ENCODE measurements at places on chromosomes 11 and 22. TPM values are rescaled to one million over a fixed set of nuclear protein-coding genes. Genes with fewer than 3 reads are reported as not detected.

GRCh38 chr11:122931510-122931909, 49.0 kb downstream of the JHY start:
- DNase-seq = no peak

DNA sequence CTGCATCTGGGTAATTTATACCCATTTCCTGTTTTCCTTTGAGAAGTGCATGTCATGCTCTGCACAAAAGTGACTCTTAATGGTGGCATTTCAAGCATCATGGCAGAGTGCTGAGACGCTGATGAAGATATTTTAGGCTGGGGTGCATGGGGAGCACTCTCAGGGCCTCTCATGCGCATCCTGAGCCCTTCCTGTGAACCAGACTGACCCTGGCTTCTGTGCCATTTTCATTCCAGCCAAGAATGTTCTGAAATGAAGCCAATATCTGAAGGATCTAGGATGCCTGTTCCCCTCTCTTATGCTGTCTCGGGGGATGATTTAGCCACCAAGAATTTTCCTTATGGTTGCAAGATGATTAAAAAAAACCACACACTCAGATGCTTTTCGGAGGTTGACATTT, 61.5 kb downstream of the MIAT start:
- DNase-seq = no peak

Gene DKK3
- 515 TPM for total RNA-seq

Gene SERPIND1
- not detected for total RNA-seq

DNA sequence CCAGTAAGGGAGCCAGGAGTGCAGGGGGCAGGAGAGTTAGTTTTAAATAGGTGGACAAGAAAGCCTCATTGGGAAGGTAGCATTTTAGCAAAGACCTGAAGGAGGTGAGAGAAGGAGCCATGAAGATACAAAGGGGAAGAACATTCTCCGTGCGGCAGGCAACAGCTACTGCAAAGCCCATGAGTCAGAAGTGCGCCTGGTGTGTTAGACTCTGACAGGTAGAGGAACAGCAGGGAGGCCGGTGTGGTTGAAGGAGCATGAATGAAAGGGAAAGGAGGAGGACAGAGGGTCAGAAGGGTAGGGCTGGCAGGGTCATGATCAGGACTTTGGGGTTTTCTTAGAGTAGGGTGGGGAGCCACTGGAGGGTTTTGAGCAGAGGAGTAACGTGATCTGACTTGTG, 34.5 kb upstream of the PAMR1 start:
- DNase-seq = no peak

Gene OR4C6
- total RNA-seq = not detected

DNA sequence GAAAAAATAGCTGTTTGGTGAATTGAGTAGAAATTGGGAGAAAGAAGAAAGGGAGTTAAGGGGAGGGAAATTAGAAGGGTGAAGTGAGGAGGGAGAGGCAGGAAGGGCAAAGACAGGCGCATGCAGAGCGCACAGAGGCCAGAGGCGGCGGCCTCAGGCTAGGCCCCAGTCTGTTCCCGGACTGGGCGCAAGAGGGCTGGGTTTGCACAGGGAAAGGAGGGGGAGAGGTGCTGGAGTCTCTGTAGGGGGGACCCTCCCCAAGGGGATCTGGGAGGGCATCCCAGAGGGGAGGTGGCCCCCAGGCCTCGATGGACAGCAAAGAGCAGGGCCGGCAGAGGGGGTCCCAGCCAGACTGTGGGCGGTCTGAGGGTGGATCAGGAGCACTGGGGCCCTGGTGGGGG, 1.3 kb upstream of the FLRT1 start:
- no peak for DNase-seq

DNA sequence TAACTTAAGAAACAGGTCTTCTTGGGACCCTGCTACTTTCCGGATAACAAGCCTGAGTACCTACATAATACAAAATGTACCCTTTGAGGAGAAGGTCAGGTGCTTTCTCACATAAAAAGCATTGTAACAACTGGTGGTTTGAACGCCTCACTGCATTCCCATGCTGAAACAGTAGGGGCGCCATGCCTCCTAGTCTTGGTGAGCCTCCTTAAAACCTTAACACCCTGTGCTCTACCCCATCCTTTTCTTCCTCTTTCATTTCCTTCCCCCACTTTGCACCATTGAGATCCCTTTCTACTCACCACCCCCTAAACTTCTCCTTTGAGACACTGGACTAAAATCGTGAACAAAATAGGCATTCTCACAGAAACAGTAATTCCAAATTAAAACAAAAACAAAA, 729.3 kb downstream of the NTM start:
- no peak for DNase-seq

DNA sequence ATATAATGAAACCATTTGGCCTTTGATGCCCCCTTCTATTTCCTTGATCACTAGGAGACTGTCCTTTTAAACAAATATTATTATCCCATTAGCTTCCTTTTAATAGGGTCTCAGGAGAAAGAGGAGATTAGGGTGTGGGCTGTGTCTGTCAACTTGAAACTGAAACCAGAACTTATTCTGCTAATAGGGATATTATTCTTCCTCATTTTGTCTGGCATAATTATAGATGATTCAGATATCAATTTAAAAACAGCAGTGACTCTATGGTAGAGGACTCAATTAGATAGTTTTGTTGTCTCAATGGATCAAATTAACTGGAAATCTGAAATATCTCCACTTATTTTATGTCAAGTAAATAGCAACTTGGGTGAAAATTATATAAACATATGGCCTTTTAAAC, 584.9 kb upstream of the CCDC90B start:
- DNase-seq = no peak

Gene OVCH2
- not detected for total RNA-seq

DNA sequence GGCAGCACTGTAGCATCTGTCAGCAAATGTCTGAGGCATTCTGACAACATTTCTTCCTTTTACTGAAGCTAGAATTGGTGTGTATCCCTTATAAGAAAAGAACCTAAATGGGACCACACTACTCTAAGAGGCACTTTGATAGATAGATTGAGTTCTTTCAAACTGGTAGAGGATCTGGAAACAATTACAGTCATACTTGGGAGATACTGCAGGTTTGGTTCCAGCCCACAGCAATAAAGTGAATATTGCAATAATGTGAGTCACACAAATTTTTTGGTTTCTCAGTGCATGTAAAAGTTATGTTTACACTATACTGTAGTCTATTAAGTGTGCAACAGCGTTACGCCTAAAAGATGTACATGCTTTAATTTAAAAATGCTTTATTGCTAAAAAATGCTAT, 96.9 kb downstream of the SBF2 start:
- no peak for DNase-seq

DNA sequence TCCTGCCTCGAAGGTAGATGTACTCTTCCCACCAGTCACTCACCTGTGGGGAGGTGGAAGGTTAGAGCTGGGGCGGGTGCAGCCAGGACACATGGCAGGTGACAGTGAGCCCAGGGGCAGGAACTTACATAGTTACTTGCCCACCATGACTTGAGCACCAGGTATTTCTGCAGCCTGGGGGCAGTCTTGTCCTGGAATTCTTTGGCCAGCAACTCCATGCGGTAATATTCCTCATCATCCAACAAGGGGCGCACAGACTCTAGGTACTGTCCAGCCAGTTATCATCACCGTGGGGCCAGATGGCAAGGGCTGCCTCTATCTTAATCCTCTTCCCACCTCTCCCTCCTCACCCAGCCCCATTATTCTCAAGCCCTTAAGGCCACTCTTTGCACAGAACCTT, 2.2 kb downstream of the CPT1B start:
- no peak for DNase-seq

GRCh38 chr22:46533070-46533833, 4.2 kb downstream of the CELSR1 start:
- DNase-seq = no peak

Gene SMIM38
- 0.11 TPM for total RNA-seq

GRCh38 chr11:21396342-21397008, 727.1 kb downstream of the NELL1 start:
- DNase-seq = no peak

GRCh38 chr22:49735901-49736421, 91.7 kb downstream of the BRD1 start:
- DNase-seq = no peak

Data from Right ventricle myocardium inferior (tissue), 1 donor.